DMS153 (cell line): ENCODE measurements at places on chromosomes 6 and 20.
A peak's percentile ranks its signal among the peaks of the same experiment; 100 is the strongest.

- DNase-seq = no peak
Measured at GRCh38 chr20:57540890-57541580, 16.1 kb upstream of the CTCFL start.

- DNase-seq = no peak
Measured at GRCh38 chr6:14058735-14059134, 58.8 kb upstream of the CD83 start.

DNA sequence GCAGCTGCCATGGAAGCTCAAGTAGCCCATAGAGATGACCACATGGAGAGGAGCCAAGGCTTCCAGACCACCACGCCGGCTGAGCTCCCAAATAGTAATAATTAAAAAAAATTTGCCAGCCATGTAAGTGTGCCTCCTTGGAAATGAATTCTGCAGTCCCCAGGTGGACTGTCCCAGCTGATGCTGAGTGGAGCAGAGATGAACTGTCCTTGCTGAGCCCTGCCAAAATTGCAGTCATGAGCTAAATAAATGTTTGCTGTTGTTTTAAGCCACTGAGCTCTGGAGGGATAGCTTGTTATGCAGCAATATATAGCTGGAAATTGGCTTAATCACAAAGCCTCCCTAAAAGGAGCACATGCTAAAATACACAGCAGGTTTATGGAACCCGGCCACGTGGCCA lies 55.6 kb upstream of the SNRPB2 start:
- no peak for DNase-seq

DNA sequence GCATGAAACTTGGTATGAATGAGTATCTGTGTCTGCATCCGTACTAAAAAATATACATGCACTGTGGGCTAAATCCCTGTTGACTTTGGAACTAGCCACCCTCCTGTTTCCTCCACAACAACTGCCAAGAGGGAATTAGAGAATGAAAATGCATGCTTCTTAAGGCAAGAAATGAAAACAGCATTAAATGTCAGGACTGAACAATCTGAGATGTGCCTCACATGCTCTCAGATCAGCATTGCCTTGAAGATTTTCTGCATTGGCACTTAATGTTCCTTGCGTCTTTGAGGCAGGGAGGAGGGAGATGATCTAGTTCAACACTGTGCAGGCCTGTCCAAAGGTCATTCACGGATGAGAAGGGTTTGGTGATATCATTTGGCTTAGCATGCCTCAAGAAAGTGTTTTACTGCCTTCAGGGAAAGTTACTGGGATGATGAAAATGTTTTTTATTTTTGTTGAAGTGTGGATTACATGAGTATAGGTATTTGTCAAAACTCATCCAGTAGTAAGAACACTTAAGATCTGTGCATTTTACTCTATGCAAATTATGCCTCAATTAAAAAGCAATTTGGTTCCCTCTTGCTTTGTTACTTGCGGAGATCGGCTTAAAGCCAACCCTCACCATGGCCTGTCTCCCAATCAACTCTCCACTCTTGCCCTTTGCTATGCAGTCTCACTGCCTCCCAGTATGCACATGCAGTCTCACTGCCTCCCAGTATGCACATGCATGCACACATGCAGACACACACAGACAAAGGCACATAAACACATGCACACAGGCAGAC lies 47.5 kb upstream of the RIN2 start:
- DNase-seq = no peak

- peak; percentile 30 for DNase-seq
Measured at GRCh38 chr6:15089569-15090144, 156.2 kb upstream of the JARID2 start.

DNA sequence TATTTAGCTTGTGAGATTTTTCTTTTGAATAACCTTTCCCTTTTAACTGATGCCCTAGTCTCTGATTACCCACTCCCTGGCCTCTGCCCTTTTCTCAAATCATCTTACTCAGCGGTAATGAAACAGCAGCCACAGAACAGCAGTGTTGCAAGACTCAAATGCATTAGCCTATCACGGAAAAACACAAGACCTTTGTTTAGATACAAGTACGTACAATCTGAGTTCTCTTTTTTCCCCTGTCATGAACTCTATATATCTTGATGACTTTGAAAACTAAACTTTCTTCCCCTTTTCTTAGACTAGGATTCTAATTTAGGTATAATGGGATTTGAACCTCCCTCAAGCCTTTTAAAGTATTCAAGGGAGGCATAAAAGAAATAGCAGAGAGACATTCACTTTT lies 1034.9 kb downstream of the EYS start:
- no peak for DNase-seq

- no peak for DNase-seq
Measured at GRCh38 chr6:160367798-160368547, 19.8 kb downstream of the SLC22A3 start.

DNA sequence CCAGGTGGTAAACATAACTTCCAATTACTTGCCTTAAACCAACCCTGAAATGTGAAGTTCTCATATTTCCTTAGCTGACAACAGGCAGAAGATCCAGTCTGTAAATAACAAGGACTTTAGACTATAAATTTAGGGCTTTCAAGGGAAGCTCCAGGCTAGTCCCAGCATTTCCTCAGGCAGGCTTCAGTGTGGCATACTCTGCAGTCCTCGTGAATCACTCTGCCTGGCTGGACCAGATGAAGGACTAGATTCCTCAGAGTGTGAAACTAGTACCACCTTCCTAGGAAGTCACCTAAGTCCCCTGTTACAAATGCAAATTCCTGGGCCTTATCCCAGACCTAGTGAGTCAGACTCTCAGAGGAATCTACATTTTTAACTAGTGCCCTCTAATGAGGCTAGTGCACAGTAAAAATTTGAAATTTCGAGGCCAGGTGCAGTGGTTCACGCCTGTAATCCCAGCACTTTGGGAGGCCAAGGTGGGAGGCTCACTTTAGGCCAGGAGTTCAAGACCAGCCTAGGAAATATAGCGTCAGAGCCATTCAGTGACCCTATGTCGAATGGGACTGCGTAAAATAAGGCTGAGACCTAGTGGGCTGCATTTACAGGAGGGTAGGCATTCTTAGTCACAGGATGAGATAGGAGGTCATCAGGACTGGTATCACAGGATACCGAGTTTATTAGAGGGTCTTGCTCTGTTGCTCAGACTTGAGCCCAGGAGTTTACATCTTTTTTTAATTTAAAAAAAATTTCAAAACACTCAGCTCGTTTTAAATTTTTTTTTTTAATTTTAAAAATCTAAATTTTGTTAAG lies 279.6 kb upstream of the JARID2 start:
- DNase-seq = no peak

- no peak for DNase-seq
Measured at GRCh38 chr20:697826-698225, 22.2 kb upstream of the SCRT2 start.

DNA sequence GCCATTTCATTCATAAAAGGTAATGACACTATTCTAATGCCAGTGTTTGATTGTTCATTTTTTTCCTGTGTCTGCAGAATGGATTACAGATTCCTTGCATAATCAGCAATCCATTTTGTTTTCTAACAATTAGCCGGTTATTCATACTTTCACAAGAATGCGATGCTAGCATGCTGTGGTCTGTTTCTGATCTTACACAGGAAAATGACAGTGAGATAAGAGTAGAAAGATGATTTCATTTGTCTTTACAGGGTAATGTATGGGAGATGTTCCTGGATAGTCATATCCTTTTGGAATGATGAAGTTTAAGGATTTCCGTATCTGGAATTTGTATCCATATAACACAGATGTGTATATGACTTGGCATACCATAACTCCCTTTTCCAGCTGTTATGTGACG lies 207.3 kb downstream of the FARS2 start:
- DNase-seq = no peak

DNA sequence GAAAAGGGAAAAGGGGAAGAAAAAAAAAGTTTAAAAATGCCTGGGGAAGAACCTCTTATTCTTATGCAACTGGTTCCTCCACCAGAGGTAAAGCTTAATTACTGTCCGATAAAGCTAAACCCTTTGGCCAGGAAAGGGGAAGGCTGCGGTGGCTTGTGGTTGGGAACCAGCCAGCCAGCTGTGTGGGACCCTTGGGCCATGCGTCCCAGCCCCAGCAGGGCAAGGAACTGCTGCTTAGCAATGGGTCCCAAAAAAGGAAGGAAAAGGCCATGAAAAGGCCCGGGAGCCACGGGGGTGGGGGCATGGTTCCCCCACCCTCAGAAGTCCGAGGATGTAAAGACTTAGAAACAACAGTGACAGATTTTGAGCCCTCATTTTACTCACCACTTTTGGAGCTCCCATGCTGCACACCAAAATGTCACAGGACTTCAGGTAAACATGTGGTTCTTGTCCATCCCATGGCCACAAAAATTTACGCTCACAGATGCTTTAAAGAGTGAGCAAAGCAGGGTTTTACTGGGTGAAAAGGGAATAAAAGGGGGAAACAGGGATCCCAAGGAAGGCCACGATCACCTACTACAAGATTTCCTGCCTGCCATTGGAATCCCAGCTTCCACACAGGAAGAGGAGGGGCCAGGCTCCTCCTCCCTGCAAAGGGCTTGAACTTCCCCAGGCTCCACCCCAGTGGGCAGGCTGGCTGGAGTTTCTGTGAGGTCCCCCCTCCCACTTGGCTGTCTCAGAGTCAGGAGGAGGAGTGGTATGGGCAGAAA lies 1234.7 kb upstream of the GJE1 start:
- DNase-seq = no peak

GRCh38 chr6:45105170-45105820 lies 222.8 kb upstream of the RUNX2 start:
- no peak for DNase-seq

DNA sequence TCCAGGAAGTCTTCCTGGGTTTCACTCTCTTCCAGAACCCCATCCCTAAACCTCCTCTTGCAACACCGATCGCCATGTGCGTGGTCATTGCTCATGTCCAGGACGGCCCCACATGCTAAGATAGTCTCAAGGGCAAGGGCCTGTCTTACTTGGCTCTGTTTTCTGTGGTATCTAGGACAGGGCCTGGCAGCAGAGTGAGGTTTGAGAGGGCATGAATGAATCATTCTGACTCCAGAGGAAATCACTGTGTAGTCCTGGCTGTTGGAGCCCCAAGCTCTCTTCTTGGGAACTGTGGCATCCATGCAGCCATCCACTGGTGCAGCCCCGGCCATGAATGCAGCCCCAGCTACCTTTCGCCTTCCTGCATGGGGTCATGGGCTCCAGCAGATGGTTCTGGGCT lies 12.4 kb downstream of the SIRPA start:
- no peak for DNase-seq

- no peak for DNase-seq
Measured at GRCh38 chr6:30194797-30195690, 18.2 kb downstream of the TRIM26 start.

DNA sequence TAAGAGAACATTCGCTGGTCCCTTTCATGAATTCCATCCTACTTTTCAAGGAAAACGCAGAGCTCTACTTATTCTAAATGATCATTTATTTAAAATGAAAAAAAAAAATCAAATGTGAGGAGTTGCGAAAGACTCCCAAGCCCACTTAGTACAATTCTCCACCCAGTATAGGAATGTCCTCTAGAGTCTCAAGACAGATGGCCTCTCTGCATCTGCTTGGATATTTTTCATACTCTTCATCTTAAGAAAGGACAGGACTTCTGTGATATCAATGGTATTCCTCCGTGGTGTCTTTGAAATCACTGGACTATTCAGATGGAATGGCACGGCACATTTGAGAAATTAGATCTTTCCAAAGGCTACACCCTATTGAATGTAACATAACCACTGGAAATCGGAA lies 107.1 kb downstream of the PTPRK start:
- no peak for DNase-seq

DNA sequence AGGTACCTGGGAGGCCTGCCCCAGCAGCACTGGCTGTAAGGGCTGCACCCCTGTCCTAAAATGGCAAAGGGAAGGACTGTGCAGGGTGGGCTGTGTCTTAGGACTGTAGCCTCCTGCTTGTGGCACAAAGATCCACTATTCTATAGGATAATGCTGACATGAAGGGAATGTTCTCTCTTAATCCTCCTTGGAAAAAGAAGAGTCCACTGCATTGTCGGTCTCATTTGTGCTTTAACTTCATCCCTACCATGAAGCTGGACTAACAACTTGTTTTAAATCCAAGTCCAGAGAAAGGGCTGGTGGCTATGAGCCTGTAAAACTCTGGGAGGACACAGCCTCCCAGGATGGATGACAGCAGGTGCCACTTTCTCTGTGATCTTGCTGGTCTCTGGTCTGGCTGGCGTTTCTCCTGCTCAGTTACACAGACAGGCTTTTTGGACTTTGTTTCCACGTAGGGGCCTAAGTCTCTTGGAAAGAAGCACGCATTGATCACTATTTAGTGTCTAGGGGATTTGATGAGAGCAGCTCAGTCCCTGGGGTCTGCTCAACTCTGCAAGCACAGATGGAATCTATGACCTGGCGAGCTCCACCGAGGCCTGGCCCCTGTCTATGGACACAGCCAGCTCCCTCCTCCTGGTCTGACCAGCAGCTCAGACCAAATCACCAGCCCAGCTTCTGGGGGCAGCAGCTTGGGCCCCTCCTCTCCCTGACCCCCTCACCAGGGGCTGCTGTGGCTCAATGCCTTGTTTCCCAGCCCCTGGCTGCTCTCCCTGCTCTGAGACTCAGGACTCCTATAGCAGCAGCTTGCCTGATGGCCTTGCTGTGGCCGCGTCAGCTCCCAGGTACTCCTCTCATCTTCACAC lies 4.8 kb downstream of the CST3 start:
- no peak for DNase-seq

GRCh38 chr6:117371492-117371891 lies 54.2 kb downstream of the ROS1 start:
- DNase-seq = no peak
